Fibroblast of upper back skin (primary cell): ENCODE measurements at places on chromosomes 12 and 14.
A peak's percentile ranks its signal among the peaks of the same experiment; 100 is the strongest.

GRCh38 chr12:118188690-118189371 is 52.9 kb downstream of the PEBP1 start:
- peak; percentile 63 for DNase-seq

DNA sequence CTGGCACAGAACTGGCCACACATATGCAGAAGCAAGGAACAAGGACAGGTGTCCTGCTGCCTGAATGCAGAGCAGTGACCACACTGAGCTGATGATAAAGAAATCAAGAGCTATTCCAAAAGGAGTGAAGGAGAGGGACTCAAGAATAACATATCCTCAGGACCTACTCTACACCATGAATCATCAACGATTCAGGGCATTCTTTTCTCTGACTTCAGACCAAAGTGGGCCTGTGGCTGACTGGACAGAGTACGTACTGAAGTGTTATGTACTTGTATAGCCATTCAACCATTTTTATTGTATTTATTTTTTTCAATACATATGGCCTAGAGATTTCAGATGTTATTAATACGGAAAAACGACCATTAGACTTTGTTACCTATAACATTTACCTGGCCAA is 177.5 kb upstream of the TMTC1 start:
- DNase-seq = peak; percentile 3

DNA sequence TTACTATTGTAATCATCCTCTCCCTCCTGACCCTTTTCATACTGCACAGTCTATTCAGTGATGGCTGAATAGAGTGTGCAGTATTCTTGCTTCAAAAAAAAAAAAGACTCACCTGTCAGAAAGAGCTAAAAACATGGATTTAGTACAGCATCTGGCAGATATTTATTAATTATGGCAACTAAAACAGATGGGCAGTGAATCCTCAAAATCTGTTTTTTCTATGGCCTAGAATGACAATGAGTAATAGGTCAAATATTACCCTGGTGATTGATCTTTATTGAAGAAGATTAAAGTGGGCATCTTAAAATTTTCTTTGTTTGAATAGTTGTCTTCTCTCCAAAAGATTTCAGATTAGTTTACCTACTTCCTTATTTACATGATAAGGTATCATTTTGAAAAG is 543.6 kb downstream of the FOXG1 start:
- DNase-seq = no peak

DNA sequence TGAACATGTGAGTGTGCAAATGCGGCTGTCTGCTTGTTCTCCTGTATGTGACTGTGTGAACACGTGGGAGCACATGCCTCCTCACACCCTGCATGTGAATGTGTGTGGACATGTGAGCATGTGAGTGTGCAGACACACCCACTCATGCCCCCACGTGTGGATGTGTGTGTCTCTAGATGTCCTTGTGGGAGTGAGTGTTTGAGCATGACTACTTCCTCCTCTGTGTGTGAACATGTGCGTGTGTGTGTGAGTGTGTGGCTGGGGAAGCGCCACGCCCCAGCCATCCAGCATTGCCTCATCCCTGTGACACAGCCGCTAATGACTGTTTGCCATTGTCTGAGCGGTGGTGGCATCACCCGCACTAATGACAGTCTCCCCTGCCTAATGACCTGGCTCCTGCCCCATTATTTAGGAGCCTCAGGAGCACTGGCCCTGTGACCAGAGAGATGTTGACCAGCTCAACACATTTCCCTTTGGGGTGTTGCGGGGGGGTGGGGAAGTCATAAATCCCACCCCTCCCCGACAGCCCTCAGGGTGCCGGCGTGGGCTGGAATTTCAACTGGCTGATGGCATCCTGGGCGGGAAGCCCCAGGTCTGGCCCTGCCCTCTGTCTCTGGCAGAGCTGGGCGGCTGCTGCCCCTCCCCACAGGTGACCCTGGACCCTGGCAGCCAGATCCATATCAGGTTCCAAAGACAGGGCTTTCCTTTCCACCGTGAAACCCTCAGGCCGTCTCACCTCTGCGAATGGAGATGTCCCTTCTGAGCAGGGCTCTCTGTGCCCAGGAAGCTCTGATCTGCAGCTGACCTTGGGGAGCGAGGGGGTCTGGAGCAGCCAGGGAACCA is 11.5 kb upstream of the KRT80 start:
- DNase-seq = peak; percentile 79

- DNase-seq = no peak
Observed at GRCh38 chr12:20272161-20272560, 96.2 kb upstream of the PDE3A start.

GRCh38 chr12:91100906-91101305 is 10.4 kb downstream of the LUM start:
- DNase-seq = peak; percentile 79

- DNase-seq = no peak
Observed at GRCh38 chr12:51496895-51497294, 72.3 kb downstream of the SLC4A8 start.

- peak; percentile 79 for DNase-seq
Observed at GRCh38 chr12:54201001-54201794, 12.4 kb upstream of the SMUG1 start.
